ENCODE measurements at places on chromosomes 3 and 15. TPM values are rescaled to one million over a fixed set of nuclear protein-coding genes. Genes with fewer than 3 reads are reported as not detected.

The TTC23 gene
- 28.2 TPM for polyA plus RNA-seq

The IMPG2 gene
- polyA plus RNA-seq = 0.33 TPM

The HDGFL3 gene
- 103 TPM for polyA plus RNA-seq

The AGTR1 gene
- polyA plus RNA-seq = 28.0 TPM

DNA sequence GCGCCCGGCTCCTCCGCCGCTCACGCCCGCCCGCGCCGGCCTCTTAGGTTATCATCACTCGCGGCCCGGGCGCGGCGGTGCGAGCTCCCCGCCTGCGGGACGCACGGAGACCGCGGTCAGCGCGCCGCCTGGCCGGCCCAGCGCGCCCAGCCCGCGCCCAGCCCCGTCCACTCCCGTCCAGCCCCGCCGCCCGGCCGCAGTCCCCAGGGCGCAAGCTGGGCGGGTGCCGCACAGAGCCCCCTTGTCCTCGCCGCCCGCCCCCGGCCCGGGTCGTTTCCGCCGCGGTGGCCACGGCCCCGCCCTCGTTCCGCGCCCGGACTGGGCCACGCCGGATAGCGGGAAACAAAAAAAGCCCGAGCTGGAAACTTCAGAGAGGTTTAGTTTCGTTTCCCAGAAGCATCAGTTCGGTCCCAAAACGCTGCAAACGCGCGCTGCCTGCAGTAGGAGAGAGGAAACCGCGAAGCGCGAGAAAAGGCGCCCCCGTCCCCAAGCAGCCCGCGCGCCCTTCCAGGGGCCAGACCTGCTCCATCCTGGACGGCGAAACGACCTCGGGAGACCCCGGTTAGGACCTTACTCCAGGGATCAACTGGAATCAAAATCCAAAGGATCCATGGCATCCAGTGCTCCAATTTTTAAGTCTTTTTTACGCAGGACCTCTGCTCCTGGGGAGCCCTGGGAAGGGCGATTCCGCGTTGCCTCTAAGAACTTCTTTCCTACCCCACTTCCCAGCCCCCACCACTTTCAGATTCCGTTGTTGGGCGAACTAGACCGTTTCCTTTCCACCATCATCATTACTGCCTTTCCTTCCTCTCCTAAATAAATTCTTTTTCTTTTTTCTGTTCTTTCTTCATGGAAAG, at the start of gene ATP10A:
Gene ATP10A, minus strand, starts transcription at position 217 of the 857 bp plus-strand sequence. CDS start 231 bp downstream, outside the sequence.
- DNase-seq = no peak

DNA sequence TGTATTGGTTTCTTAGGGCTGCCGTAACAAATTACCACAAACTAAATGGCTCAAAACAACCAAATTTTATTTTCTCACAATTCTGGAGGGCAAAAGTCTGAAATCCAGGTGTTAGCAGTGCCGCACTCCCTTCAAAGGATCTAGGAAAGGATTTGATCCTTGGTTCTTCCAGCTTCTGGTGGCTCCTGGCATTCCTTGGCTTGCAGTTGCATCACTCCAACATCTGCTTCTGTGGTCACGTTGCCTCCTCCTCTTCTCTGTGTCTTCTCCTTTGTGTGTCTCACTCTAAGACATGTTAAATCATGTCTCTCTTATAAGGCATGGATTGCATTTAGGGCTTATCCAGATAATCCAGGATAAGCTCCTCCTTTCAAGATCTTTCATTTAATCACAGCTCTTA, 262.2 kb downstream of the MEX3B start:
- no peak for DNase-seq

DNA sequence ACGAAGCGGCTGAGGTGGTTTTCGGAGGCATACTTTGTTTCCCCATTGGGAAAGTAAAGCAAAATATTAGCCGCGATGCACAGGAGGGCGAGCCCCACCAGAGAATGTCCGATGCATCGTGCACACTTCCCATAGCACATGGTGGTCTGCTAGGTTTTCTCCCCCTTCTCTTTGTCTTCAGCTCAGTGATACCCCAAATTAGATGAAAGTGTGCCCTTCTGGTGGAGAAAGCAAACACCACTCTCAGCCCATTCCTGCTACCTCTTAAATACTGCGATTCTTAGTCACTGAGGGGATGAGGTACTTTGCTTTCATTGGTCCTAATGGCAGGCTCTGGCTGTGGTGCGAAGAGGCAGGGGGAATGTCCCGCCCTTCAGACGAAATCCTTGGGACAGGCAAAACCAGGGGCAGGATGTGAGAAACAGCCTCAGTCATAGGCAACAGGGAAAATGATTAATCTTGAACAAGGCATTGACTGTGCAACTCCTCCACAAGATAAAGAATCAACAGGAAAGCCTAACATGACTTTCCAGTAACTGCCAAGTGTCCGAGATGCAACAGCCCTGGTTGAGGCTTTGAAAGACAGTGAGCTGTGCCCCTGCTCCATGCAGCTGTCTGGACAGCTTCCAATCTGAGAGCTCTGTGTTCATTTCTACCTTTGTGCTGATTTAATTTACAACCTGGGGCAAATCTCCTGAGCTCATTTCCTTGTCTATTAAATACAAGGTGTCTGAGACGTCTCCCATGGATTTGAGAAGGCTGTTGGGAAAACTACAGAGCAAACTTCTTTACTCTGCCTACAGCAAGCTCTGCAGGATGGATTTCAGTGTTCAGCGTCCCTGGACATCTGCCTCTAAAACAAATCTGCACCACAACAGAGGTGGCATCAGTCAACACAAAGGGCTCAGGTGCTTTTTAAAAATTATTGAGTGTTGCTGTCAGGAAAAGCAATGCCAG, at the start of gene TM4SF1:
Gene TM4SF1, minus strand, starts transcription at position 242 of the 957 bp plus-strand sequence. Its CDS starts 102 bp downstream, at position 140.
- DNase-seq = no peak

DNA sequence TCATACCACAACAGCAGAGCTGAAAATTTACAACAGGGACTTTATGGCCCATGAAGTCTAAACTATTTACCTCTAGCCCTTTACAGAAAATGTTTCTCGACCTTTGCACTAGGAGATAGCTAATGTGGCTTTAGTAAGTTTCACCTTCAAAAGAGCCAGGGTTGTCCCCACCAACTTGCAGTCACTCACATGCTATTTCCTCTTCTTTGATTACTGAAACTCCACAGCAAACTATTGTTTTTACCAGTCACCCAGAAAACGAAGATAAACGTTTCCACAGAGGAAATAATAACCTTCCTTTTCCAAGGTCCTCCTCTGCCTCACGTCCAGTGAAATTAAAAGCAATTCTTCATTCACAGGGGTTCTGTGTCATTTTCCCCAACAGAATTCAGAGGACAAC, 48.2 kb downstream of the WWTR1 start:
- peak; percentile 43 for DNase-seq

- DNase-seq = no peak
Observed at GRCh38 chr15:60116456-60117089, 112.5 kb downstream of the FOXB1 start.

All from right renal cortex interstitium (tissue), 3 donors.